ENCODE measurements at places on chromosomes 5 and 9.
A peak's percentile ranks its signal among the peaks of the same experiment; 100 is the strongest.

- no peak overlapping the region for H3K4me3 ChIP-seq
- no peaks in the 10 kb centered on the region for H3K36me3 ChIP-seq
- no peak overlapping the region for H3K27ac ChIP-seq
- H3K27me3 ChIP-seq, result no peaks in the 10 kb centered on the region
- no peak for DNase-seq
Observed at GRCh38 chr5:164048359-164048926, 543.0 kb downstream of the MAT2B start.

DNA sequence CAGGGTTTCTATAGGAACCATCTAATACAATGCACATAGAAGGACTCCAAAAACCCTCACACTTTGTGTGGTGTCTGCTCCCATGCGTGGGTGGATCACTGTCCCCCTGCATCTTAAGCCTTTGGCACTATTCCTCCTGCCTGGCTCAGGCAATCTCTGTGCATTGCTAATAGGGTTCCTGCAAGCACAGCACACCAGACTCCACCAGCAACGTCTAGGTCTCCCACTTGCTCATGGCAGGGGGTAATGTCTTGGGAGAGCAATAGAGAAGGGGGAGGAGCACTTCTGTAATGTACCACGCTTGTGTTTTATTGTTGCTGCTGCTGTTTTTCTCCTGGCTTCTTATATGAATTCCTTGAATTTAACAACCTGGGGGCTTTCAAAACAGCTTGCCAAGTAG, 182.6 kb upstream of the GLRA1 start:
- no peaks in the 10 kb centered on the region for H3K36me3 ChIP-seq
- H3K27me3 ChIP-seq, result peaks cover 2% of the 10 kb centered on the region
- no peaks in the 10 kb centered on the region for H3K4me1 ChIP-seq
- H3K4me3 ChIP-seq, result no peak overlapping the region
- DNase-seq, result no peak

GRCh38 chr9:130332384-130332926, 66.9 kb downstream of the HMCN2 start:
- no peak for DNase-seq
- no peak overlapping the region for H3K4me3 ChIP-seq
- no peaks in the 10 kb centered on the region for H3K36me3 ChIP-seq
- H3K4me1 ChIP-seq, result no peaks in the 10 kb centered on the region
- peaks cover 40% of the 10 kb centered on the region for H3K27me3 ChIP-seq

DNA sequence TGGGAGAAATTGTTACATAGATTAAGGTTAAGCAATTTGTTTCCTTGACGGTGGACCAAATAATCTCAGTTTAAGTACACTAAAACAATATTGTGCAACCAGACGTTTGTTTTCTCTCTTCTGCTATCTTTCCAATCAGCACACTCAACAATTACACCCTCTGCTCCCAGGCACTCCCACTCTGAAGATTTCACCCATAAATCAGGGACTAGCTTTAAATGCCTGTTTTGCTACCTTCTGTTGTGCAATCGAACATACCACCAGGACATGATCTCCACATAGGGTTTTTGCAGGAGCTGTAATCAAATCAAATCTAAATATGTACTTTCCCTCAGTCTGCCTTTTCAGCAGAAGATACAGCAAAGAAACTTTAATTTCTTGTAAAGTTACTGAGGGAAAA, 405.8 kb upstream of the TLE4 start:
- no peak for DNase-seq
- H3K36me3 ChIP-seq, result no peaks in the 10 kb centered on the region
- peaks cover 10% of the 10 kb centered on the region for H3K27me3 ChIP-seq
- H3K27ac ChIP-seq, result no peak overlapping the region

GRCh38 chr9:27829621-27830020, 256.3 kb upstream of the C9orf72 start:
- no peaks in the 10 kb centered on the region for H3K36me3 ChIP-seq
- no peaks in the 10 kb centered on the region for H3K27me3 ChIP-seq
- no peak for DNase-seq
- H3K4me1 ChIP-seq, result no peaks in the 10 kb centered on the region
- no peak overlapping the region for H3K4me3 ChIP-seq

GRCh38 chr9:106974341-106974740, 111.4 kb downstream of the ZNF462 start:
- H3K36me3 ChIP-seq, result no peaks in the 10 kb centered on the region
- DNase-seq, result no peak
- H3K4me3 ChIP-seq, result no peak overlapping the region

- H3K27ac ChIP-seq, result peak overlapping the region; percentile 46
- DNase-seq, result no peak
- no peak overlapping the region for H3K4me3 ChIP-seq
- H3K27me3 ChIP-seq, result no peaks in the 10 kb centered on the region
- H3K4me1 ChIP-seq, result peaks cover 60% of the 10 kb centered on the region
Observed at GRCh38 chr5:119410448-119411159, 41.7 kb upstream of the HSD17B4 start.

- H3K4me1 ChIP-seq, result no peaks in the 10 kb centered on the region
- H3K27me3 ChIP-seq, result no peaks in the 10 kb centered on the region
- H3K36me3 ChIP-seq, result peaks cover 23% of the 10 kb centered on the region
- no peak overlapping the region for H3K27ac ChIP-seq
- no peak overlapping the region for H3K4me3 ChIP-seq
Observed at GRCh38 chr9:36625006-36625615, 52.4 kb downstream of the MELK start.

DNA sequence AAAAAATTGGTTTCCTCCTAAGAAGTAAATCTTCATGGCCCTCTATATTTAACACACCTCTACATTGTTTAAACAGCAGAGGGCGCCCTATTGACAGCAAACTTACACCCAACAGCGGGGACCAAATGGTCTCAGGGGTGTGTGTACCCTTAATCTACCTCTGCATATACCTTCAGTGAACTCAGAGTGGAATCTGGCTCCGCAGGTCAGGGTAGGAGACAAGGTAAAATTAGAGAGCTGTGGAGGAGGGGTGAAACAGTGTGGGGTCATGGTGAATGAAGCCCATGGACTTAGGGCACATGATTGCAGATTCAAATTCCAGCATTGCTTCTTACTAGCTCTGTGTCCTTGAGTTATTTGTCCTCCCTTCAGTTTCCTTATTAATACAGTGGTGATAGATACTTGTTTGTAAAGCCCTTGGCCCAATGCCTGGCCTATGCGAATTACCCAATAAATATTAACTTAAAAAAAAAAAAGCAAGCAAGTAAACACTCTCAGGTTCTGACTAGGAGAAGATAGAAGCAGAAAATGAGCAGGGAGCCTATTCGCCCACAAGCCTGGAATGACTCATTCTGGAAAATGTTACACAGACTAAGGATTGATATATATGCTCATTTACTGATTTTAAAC, 122.9 kb downstream of the CAVIN4 start:
- no peaks in the 10 kb centered on the region for H3K27me3 ChIP-seq
- no peaks in the 10 kb centered on the region for H3K36me3 ChIP-seq
- DNase-seq, result peak; percentile 3

DNA sequence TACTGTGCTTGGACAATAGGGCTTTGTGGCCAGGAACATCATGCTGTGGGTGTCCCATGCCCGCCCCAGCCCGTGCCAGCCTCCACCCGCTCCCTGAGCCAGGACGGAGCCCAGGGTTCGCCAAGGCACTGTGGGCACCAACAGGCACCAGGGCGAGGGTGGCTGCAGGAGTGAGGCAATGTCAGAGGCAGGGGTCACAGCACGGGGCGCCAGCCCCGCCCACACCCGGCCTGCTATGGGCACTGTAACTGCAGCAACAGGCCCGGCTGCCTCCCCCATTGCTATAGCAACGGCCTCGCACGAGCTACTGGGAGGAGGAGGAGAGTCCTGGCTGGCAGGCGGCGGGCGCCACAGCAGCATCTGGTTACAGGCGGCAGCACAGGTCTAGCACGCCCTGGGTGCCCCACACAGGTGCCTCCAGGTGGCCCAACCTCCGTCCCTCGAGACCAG, 2.5 kb downstream of the ABCA2 start:
- H3K4me1 ChIP-seq, result peaks cover 23% of the 10 kb centered on the region
- H3K27me3 ChIP-seq, result peaks cover 4% of the 10 kb centered on the region
- no peaks in the 10 kb centered on the region for H3K36me3 ChIP-seq
- H3K4me3 ChIP-seq, result no peak overlapping the region
- no peak for DNase-seq
